GM12892 (cell line): ENCODE measurements at places on chromosomes 11 and 22.

DNA sequence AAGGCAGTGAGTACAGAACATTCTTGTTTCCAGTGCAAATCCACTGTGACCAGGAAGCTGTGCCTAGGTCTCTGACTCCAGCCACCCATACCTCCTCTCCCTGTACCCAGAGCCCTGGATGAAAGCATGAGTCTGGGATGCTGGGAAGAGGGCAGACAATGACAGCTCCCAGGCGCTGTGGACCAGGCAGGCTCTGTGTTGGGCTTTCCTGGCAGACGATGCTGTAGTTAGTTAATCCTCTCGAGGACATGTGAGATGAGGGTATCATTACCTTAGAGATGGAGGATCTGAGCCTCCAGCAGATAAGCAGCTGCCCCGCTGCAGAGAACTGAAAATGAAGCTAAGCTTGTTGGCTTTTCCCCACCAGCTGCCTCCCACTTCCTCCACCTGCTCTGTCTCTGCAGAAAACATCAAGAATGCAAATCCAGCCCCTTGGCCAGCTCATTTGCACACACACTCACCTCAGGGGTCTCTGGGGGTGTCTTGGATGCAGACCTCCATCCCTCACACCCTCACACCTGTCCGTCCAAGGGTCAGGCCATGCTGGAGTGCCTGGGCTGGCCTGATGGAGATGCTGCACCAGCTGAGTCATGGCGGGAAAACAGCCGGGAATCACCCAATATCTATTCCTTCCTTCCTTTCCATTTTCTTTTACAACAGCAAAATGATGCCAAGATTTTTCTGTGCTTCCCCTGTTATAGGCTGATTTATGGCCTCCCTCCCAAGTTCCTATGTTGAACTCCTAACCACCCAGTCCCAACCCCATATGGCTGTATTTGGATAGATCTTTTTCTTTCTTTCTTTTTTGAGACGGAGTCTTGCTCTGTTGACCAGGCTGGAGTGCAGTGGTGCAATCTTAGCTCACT is 94.9 kb upstream of the SEPTIN5 start:
- DNase-seq, result peak; percentile 50

GRCh38 chr11:112962579-112963367 is 1.6 kb downstream of the NCAM1 start:
- DNase-seq, result no peak

DNA sequence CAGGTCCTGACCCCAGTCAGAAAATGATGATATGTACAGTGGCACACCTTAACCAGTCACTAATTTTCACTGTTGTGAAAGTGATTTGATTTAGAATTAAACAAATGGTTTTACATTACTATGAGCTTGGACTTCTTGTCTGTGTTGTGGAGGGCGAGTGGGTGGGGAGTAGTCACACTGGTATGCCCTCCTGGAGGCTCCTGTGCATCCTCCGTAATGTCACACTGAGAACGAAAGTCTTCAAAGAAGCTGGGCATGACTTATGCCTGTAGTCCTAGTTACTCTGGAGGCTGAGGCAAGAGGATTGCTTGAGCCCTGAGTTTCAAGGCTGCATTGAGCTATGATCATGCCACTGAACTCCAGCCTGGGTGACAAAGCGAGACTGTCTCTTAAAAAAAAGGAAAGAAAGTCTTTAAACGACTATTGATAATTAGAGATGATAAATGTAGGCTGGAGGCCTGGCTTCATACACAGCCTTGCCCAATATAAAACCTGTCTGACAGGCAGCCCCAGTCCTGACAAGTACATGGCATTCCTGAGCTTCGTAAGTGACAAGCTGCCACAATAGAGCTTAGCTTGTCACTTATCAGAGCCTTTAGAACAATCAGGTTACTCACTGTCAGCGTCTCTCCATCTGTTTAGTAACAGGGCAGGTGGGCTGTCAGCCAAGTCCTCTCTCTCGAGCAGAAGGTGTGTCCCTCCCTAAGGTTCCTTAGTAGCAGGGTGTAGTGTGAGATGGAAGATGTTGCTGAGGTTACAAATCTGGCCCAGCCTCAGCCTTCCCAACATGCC is 5.0 kb upstream of the LIMK2 start:
- no peak for DNase-seq

DNA sequence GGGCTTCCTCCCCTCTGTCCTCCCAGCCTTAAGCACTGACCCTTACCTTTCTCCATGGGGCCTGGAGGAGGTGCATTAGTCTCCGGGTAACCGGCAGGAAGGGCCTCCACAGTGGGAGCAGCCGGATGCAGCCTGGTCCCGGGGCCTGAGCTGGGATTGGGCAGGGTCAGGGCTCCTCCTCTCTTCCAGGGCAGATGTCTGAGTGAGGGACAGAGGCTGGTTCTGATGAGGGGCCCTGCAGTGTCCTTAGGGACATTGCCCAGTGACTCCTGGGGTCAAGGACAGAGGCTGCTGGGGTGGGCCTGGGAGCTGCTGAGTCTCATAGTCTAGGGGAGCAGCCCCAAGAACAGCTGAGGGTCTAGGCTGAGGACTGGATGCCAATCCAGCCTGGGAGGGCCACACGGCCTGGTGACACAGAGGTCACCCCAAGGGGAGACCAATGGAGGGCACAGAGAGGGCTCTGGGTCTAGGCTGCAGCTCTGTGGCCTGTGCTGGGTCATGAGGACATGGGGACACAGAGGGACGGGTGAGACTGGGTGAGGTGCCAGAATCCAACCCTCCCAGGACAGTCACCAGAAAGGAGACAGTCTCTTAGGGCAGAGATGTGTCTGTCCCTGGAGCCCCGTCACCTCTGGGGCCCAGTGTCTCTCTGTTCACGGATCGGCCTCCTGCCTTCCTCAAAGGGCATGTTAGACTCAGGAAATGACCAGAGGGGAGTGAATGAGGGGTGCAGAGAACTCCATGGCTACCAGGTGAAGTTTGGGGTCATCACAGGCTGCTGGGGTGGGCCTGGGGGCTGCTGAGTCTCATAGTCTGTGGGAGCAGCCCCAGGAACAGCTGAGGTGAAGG is 6.5 kb downstream of the IGLL5 start:
- DNase-seq, result no peak

- DNase-seq, result no peak
These were observed 153.0 kb downstream of the LRRC4C start for GRCh38 chr11:41306431-41306830.

GRCh38 chr11:121352251-121352891 is 59.8 kb downstream of the SC5D start:
- no peak for DNase-seq

DNA sequence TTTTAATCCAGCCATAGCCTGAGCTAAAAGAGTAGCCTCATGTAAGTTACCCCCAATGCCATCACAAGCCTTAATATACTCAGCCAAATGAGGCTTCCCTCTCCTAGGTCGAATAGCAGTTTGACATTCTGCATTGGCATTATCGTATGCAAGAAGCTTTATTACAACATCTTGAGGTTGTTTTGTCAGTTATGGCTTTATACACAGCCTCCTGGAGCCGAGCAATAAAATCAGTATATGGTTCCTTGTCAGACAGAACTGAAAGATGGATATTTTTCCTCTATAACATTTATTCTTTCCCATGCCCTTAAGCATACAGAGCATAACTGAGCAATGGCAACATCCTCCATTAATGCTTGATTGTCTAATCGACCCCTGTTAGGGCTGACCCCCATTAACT is 5.4 kb upstream of the DNAJB13 start:
- DNase-seq, result no peak

DNA sequence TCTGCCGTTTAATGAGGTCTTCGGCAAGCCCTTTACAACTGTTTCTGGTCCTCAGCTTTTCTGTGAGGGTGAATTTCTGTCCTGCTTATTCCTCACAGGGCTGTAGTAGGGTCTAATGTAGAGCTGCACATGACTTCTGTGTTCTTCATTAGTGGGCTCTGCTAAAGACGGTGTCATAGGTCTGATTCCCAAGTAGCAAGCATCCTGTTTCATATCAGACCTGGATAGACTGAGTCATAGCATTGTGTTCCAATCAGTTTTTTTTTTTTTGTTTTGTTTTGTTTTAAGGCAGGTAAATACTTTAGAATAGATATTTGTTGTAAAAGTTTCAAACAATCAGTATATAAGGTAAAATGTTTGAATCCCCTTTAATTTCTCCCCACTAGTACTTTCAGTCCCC is 35.4 kb downstream of the BIRC2 start:
- no peak for DNase-seq

DNA sequence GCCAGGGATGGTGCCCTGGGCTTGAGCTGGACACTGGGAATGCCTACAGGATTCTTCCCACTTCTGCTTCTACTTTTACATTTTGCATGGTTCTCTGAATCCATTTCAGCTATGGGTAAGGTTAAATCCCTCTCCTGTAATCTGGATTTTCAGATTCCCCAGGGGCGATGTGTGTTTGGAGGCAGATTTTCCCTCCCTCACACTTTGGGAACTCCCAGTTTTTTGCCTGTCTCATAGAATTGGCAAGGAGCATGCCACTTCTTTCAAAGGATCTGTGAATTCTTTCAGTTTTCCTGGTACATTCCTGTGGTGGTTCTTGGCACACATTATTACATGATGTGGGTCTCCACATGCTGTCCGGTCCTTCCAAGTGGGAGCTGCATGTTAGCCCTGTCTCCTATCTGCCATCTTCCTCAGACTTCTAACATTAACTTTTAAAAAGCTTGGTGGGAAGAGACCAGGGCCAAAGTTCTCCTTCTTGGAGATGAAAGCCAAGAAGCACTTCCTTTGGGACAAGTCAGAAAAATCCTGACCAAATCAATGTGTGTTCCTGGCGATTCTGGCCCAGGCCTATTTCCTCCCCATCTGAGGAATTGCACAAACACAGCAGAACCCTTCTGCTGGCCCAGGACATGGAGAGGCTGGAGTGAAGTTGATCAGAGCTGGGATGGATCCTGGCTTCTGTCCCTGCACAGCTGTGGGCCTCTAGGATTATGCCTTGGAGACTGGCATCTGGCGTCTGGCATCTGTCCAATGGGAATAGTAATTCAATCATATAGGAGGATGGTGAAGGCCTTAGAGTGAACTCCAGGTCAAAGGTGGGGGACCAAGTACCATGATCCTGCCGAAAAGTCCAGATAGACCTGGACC is 5.4 kb upstream of the APOL2 start:
- DNase-seq, result no peak

- no peak for DNase-seq
These were observed 9.9 kb upstream of the CUL5 start for GRCh38 chr11:107998761-107999160.

GRCh38 chr11:46381048-46381818 is at the start of gene MDK:
TSS of gene MDK (plus strand) at chr11:46381669. CDS start at chr11:46382058, 389 bp downstream.
- no peak for DNase-seq

DNA sequence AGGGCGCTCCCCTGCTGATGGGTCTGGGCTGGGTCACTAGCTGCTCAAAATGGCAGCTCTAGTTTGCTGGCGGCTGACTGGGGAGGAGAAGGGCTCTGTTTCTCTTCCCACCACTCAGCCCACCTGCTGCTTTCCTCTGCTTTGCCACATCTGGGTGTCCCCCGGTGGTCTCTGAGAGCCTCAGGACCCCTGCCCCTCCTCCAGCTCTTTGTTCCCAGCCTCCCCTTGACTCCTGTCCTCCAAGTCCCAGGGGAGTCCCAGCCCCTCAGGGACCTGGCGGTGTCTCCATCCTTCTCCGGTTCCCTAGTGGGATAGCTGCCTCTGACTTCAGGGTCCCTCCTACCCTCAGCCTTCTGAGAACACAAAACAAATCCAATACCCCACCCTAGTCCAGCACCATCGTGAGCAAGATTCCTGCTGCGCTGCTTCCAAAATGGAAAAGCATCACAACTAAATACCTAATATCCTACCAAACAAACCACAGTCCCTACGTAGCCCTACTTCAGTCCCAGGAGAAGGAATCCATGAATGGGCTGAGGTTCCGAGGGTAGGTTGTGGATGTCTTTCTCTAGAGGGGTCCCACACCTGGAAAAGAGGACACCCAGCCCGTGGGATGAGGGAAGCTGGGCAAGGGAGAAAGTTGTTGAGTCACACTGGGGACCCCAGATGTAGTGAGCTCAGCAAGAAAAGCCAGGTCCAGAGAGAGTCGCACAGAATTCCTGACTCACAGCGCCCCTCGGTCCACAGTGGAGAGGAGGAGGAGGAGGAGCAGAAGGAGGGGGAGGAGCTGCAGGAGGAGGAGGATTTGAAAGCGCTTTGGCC is 45.0 kb upstream of the NNMT start:
- no peak for DNase-seq

DNA sequence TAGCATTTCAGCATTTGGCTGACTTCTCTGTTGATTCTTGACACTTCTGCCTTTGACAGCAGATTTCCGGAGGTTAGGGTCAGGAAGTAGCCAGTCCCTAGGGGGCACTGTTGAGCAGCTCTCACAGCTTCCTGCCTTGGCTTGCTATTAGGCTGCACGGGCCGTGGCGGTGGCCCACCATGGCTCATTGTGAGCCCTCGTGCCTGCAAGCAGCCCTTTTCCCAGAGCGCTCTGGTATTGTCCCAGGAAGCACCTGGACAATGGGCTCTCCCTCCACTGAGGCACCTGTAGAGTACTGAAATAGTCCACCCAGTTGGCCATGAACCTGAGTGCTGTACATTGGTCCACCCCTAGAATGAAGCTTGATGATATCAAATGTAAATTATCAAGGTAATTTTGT is 100.2 kb upstream of the GAL start:
- DNase-seq, result peak; percentile 24

DNA sequence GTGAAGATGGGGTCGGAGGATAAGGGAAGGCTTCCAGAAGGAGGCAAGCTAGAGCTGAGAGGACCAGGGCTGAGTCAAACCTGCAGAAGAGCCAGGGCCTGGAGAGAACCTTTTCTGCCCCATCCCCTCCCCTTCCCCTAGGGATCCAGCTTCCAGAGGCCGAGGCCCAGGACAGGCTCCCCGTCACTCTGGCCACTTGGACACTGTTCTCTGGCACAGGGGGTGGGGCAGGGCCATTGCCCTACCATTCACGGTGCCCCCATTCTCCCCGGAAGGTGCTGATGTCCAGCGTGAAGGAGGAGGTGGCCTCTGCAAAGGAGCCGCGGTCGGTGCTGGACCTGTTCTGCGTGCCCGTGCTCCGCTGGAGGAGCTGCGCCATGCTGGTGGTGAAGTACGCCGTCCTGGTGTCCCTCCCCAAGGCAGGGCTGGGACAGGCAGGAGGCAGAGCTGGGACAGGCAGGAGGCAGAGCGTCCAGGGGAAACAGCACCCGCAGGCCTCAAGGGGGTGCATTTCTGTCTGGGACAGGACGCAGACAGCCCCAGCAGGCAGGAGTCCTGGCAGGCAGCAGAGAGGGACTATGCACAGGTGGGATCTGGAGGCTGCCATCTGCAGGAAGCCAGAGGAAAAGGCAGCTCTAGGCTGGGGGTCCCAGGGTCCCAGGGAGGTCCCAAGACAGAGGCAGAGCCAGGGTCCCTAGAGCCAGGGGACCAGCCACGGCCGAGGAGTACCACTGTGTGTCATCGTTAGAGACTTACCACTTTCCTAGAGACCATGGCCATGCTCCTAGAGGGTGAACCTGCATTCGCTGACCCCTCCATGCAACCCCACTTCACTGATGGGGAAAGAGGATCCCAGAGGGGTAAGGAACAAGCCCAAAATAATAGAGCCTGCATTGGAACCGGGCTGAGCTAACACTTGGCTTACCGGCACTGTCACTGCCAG is 25.8 kb upstream of the SLC22A12 start:
- no peak for DNase-seq
